ENCODE measurements at places on chromosomes 7 and 10. TPM values are rescaled to one million over a fixed set of nuclear protein-coding genes. Genes with fewer than 3 reads are reported as not detected.

GRCh38 chr10:484441-484924 lies 205.0 kb downstream of the DIP2C start:
- peak; percentile 57 for DNase-seq

DNA sequence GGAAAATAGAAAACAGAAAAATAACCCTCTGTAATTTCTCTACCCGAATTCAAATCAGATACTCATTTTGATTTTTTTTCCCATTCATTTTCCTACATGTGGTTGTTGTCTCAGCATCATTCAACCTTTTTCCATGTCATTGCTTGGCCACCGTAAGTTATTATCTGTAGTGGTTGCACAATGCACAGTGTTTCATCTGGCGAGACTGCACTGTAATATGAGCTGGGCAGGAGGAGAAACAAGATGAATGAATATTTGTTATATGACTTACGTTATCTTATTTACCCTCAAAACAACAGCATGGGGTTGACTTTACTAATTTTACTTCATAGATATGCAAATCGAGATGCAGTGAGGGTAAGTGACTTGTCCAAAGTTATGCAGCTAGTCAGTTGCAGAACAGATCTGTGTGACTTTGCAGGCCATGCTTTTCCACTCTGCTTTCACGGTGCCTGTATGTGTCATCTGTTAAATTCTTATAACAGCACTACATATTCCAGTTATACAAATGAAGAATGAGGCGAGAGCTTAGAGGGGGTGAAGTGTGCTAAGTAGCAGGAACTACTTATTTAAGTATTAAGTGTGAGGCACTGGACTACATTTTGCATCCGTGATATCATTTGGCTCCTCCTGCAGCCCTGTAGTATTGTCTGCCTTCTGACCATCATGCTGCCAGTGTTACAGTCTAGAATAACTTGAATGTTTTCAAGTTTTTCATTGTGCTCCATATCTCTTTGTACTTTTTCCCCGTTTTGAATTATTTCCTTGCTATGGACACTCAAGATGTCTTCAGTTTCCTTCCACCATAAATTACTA lies 56.7 kb downstream of the ZMYND11 start:
- DNase-seq: no peak

FAM25A gene
- total RNA-seq: not detected

TDRD1 gene
- total RNA-seq: 0.12 TPM

DNA sequence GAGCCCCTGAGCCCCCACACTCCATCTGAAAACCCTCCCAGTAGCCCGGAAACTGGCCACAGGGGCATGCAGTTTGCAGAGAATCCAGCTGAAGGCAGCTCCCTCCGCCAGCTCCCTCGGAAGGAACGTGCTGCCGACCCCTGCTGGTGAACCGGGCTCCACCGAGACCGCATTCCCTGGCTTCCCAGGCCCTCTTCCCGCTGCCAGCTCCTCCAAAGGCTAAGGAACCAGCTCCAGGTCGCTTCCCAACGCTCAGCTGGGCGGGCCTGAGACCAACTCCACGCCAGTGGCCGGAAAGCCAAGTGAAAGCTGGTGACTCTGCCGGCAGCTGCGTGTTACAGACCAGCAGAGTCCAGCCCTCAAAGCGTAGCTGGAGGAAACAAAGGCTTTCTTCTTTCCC lies 35.8 kb downstream of the GPER1 start:
- DNase-seq: peak; percentile 91

NODAL gene
- not detected for total RNA-seq

PTPRN2 gene
- 2.7 TPM for total RNA-seq

SDK1 gene
- total RNA-seq: 3.1 TPM

TACR2 gene
- 0.41 TPM for total RNA-seq

GRCh38 chr10:102586858-102587257 lies 57.4 kb upstream of the TRIM8 start:
- no peak for DNase-seq

DNA sequence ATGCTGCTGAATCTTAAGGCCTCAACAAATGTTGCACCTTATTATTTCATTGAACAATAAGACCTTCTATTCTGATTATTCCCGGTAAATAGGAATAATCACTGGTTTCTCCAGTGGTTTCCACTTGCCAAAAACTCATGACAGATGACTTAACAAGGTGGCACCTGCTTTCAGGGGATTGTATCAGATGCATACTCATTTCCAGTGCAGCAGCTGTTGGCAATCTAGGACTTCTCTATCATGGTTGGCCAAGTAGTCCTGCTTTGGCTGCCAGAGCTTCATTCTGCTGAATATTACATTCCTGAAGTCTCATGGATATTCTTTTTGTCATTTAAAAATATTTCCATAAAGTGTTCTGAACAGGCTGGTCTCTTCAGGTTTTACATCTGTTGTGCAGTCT lies 193.3 kb downstream of the ADK start:
- DNase-seq: no peak

- no peak for DNase-seq
Measured at GRCh38 chr7:42152329-42153205, 84.4 kb downstream of the GLI3 start.

GRCh38 chr7:41969561-41970105 lies 266.7 kb upstream of the INHBA start:
- no peak for DNase-seq

DPYSL4 gene
- 3.4 TPM for total RNA-seq

DNA sequence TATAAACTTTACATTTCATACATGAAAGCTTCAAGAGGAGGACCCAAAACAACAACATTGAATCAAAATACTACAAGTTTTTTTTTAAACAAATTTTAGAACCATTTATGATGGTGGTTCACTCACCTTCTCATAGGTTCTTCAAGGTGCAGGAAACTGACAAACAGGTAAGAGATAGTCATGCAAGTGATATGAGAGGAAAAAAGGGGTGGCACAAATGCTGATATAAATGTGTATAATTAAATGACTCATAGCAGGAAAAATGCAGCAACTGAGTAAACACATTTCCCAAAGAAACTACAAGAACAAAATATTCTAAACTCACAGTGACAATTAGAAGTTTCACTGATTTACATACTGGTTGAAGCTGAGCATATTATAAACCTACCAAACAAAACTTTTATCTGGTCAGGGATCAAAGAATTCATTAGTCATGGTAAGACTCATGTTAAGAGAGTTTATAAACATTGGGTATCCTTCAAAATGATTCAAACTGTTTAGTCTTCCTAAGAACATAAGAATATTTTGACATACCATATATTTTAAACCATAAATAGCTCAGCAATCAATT lies 14.1 kb downstream of the ZWINT start:
- DNase-seq: no peak

DNA sequence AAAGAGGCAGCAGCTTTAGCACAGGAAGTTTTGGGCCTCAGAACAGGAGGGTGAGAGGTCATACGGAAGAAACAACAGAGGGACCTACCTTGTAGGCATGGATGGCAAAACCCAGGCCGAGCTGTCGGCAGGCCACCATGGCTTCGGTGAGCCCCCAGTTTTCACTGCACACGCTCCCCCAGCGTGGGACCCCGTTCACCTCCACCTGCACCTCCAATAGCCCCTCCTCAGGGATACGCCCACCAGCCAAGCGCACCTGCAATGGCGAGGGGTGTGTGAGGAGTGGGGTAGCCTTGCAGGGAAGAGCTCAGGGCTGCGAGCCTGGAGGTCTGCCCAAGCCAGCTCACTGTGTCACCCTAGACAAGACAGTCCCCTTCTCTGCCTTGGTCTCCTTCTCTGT lies 11.3 kb downstream of the LOXL4 start:
- DNase-seq: no peak

H2BK1 gene
- not detected for total RNA-seq

DNA sequence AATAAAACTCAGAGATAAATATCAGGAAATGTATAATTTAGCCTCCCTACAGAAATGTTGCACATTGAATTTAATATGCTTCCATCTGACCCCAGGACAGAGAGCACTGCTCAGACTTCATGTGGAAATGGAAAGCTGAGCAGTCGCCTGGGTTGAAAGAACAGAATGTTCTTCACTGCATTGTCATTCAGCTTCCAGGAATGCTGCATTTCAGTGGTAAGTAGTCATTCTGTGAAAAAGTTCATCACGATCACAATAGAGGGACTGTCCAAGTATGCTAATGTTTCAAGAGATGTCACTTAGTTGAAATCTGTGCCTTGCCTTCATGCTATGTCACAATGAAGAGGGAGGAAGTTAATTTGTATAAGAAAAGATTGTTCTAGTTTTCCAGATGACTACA lies 147.3 kb downstream of the NRCAM start:
- DNase-seq: no peak

DNA sequence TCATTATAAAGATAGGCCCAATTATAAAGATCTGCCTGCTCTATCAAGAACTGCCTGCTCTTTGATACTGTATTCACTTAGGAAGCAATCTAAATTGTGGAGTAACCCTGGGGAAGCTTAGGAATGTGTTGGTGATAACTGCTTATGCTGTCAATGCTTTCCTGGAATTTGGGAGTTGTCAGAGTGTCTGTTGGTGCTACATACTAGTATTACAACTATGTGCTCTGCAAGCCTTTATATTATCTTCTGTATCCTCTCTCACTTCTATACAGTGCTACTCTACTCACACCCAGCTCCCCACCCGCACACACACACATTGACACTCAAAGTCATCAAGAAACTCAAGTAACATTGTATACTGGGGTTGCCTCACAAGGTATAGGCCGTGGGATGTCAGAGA lies 6.1 kb downstream of the ZNF277 start:
- DNase-seq: no peak

DNA sequence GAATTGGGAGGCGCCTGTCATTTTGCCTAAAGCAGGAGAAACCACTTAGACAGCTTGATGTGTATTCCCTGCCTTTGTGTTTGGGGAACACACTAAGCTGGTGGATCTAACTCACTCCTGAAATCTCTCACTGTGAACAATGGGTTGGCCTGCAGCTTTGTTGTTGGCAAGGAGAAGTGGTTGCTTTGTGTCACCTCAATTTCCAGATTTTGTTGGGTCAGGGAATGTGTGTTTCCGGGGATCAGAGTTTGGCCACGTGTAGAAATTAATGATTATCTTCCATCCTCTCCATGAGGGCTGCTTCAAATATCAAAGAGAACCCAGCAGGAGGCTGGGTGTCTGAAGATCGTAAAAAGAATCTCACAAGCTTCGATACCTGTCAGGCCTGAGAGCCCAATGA lies 27.8 kb downstream of the A1CF start:
- DNase-seq: no peak
